Aorta (tissue), 5 donors: ENCODE measurements at places on chromosomes 6 and 20.

GRCh38 chr6:17691925-17692538, 14.7 kb downstream of the NUP153 start:
- H3K27me3 ChIP-seq: no peaks in the 10 kb centered on the region
- H3K27ac ChIP-seq: no peak overlapping the region
- no peak overlapping the region for H3K4me3 ChIP-seq
- H3K4me1 ChIP-seq: no peaks in the 10 kb centered on the region

GRCh38 chr6:41684311-41685180, 46.3 kb downstream of the MDFI start:
- H3K27me3 ChIP-seq: no peaks in the 10 kb centered on the region
- H3K4me1 ChIP-seq: no peaks in the 10 kb centered on the region
- H3K4me3 ChIP-seq: no peak overlapping the region
- peaks cover 4% of the 10 kb centered on the region for H3K36me3 ChIP-seq
- H3K27ac ChIP-seq: no peak overlapping the region
- peak; percentile 66 for DNase-seq

GRCh38 chr6:139600343-139600742, 225.9 kb upstream of the CITED2 start:
- no peaks in the 10 kb centered on the region for H3K27me3 ChIP-seq
- H3K4me1 ChIP-seq: no peaks in the 10 kb centered on the region
- H3K36me3 ChIP-seq: no peaks in the 10 kb centered on the region

DNA sequence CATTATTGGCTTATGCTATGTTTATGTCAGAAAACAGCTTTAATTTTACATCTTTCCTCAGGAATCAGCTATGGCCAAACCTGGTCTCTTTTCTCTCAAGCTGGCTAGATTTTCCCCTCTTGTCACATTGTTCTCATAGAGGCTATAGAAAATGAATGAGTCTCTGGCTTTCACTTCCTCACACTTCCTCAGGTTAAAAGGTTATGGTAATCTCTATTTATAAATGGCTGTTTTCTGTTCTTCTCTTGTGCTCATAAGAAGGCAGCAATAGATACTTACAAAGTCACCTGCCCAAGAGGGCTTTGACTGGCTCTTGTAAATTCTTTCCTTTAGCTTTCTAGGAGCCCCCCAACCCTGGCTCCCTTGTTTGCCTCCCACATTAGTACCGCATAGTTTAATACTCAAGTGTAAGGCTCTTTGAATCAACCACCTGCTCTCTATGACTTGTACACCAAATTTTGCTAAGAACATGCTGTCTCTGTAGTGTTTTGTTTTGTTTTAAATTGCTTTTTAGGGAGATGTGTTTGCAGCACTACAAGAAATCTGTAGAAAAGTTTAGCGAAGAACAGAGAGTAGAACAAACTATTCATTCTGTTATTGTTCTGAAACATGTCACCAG, 897.4 kb upstream of the CITED2 start:
- H3K27ac ChIP-seq: no peak overlapping the region
- no peaks in the 10 kb centered on the region for H3K36me3 ChIP-seq
- no peaks in the 10 kb centered on the region for H3K27me3 ChIP-seq
- no peak overlapping the region for H3K4me3 ChIP-seq
- no peak for DNase-seq
- H3K4me1 ChIP-seq: no peaks in the 10 kb centered on the region

DNA sequence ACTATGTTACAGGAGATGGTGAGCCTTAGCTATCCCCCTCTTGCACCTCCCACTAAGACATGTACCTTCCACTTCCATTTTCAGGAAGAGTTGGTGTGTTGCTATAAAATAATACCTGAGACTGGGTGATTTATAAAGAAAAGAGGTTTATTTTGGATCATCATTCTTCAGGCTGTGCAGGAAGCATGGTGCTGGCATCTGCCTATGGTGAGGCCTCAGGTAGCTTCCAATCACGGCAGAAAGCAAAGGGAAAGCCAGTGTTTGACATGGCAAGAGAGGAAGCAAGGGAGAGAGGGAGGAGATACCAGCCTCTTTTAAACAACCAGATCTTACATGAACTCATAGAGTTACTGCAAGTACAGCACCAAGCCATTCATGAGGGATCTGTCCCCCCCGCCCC, 32.2 kb downstream of the GSS start:
- DNase-seq: no peak
- peaks cover 2% of the 10 kb centered on the region for H3K4me1 ChIP-seq
- no peak overlapping the region for H3K4me3 ChIP-seq
- H3K36me3 ChIP-seq: peaks cover 10% of the 10 kb centered on the region
- no peaks in the 10 kb centered on the region for H3K27me3 ChIP-seq
- no peak overlapping the region for H3K27ac ChIP-seq

DNA sequence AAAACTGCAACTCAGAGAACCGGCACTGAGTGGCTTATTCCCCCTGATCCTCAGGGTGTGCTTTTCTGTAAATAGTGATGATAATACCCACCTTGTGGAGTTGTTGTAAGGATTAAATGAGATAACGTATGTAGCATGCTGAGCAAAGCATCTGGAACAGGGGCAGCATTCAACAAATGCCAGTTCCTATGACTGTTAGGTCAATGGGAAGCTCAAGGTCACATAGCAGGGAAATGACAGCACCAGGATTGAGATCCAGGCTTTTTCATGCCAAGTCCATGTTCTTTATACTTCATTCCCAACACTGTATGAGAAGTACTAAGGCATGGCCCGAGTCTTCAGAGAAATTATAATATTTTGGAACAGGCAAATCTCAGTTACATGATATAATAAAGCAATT, 5.1 kb downstream of the RCAN2 start:
- no peak overlapping the region for H3K27ac ChIP-seq
- H3K36me3 ChIP-seq: peaks cover 5% of the 10 kb centered on the region
- H3K27me3 ChIP-seq: no peaks in the 10 kb centered on the region
- H3K4me1 ChIP-seq: peaks cover 21% of the 10 kb centered on the region
- DNase-seq: no peak
- H3K4me3 ChIP-seq: no peak overlapping the region

GRCh38 chr20:38866265-38867061, 59.8 kb upstream of the FAM83D start:
- no peak overlapping the region for H3K27ac ChIP-seq
- H3K4me3 ChIP-seq: no peak overlapping the region

DNA sequence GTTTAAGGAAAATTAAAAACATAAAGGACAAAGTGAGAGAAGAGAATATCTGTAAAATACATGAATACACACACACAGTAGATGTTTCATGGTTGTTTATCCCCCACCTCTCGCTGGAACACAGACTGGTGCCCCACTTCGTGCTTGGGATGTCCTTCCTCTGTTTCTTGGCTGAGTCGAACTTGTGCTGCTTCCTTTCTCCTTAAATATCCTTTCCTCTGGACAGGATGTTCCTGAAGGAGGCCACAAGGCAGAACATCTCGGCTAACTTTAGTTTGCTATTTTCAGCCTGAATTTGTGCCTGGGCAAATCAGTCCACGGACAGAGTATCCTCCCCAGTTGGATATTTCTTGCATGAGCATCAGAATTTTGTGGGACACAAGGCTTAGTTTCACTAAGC, 54.7 kb upstream of the ZMYND8 start:
- no peaks in the 10 kb centered on the region for H3K4me1 ChIP-seq
- DNase-seq: no peak
- H3K36me3 ChIP-seq: no peaks in the 10 kb centered on the region
- H3K27me3 ChIP-seq: no peaks in the 10 kb centered on the region

- H3K36me3 ChIP-seq: no peaks in the 10 kb centered on the region
- no peak overlapping the region for H3K4me3 ChIP-seq
- H3K4me1 ChIP-seq: peaks cover 4% of the 10 kb centered on the region
- peaks cover 1% of the 10 kb centered on the region for H3K27me3 ChIP-seq
- no peak for DNase-seq
These were observed 24.1 kb downstream of the AFDN start for GRCh38 chr6:167850782-167851181.

DNA sequence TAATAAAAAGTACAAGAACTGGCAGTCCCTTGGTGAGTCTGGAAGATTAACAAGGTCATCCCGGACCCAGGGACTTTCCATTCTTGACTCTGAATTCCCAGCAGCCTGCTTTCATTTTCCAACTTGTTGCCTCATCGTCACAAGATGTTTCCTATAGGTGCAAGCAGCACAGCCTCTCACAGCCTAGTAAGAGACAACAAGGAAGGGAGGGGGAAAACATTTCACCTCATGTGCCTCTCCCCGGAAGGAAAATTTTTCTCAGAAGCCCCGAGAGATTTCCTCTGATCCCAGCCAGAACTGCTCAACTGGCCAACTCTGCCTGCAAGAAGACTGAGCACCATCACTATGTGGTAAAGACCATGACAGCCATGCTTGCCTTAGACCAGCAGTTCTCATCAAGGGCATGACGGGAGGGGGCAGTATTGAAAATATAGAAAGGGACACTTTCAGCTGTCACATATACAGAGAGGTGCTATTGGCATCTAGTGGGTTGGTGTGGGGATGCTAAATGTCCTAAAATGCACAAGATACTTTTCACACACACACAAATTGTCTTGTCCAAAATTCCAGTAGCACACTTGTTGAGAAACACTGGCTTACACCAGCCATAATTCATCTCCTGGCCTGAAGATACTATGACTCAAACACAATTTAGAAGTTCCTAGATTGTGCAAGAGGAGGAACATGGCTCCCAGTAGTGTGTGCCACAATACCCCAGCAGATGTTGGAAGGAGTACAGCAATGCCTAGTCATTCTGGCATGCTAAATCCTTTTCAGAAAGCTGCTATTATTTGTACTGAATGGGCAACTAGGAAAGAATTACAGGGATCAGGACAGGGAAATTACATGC, 10.8 kb upstream of the WTAP start:
- H3K27ac ChIP-seq: peak overlapping the region; percentile 87
- no peaks in the 10 kb centered on the region for H3K36me3 ChIP-seq
- H3K27me3 ChIP-seq: no peaks in the 10 kb centered on the region
- DNase-seq: peak; percentile 63

GRCh38 chr6:53056273-53056672, 8.9 kb upstream of the FBXO9 start:
- H3K4me3 ChIP-seq: no peak overlapping the region
- no peak for DNase-seq
- no peak overlapping the region for H3K27ac ChIP-seq
- peaks cover 14% of the 10 kb centered on the region for H3K4me1 ChIP-seq

GRCh38 chr6:105001906-105002305, 45.0 kb downstream of the LIN28B start:
- no peak overlapping the region for H3K4me3 ChIP-seq
- H3K4me1 ChIP-seq: no peaks in the 10 kb centered on the region
- H3K27ac ChIP-seq: no peak overlapping the region
- DNase-seq: no peak
- H3K27me3 ChIP-seq: no peaks in the 10 kb centered on the region
- H3K36me3 ChIP-seq: no peaks in the 10 kb centered on the region

DNA sequence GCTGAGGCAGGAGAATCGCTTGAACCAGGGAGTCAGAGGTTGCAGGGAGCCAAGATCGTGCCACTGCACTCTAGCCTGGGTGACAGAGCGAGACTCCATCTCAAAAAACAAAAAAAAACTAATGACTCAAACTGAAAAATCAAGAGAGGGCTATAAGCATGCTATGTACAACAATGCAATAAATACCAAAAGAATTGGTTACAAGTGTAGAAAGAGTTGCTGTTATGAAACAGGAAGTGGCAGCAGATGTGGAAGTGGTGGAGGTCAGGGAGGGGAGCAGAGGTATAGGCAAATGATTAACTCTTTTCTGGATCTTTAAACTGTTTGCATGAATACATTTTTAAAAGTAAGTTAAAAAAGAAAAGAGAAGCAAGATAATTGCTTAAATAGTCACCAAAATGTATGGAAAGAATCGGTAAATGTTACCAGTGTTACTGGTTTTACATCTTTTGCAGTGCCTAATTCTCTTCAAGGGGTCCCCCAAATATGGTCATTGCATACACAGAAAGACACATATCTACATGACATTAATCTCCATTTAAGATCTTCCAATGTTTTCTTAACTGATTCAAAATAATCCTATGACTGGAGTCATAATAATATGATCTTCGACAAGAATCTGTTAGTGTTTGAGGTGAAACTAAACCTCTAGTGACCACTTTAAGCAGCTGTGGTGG, 15.0 kb downstream of the CALHM6 start:
- no peaks in the 10 kb centered on the region for H3K27me3 ChIP-seq
- H3K27ac ChIP-seq: no peak overlapping the region
- no peak for DNase-seq
- no peaks in the 10 kb centered on the region for H3K36me3 ChIP-seq
- H3K4me3 ChIP-seq: no peak overlapping the region

DNA sequence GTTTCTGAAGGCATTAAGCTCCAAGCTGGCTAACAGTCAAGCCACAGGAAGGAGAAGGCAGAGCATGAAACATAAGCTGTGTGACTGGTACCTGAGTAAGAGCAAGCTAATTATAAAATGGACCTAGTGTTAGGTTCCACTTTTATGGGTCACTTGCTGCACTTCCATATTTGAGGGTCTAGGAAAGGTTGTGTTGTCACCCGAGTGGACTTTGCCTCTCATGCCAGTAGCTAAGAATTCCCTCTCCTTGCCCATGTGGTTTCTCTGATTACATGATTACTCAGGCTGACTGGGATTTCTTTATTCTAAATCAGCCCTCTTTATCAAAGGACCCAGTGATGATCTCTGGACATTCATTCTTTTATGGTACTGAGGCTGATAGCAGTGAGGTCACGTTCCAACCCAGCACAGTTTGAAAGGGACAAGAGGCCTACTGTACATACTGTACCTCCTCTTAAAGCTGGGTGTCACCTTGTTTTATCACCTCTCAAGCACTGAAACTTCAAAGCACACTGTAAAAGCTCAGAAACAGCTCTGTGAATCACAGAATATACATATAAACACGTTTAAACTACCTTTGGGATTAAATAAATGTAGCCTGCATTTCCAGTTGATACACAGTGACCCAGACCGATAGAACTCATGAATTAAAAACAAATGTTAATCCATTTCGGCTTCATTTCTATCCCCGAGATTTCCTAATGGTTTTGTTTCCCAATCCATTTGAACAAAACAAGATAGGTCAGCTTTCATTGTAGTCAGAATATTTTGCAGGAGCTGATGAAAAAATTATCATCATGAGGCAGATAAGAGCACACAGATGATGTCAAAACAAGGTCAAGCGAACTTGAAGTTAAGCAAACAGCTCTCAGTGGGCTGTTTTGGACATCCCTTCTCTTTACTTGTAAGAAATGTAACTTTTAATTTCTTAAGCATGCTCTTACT, 96.5 kb downstream of the ALDH8A1 start:
- DNase-seq: no peak
- H3K27me3 ChIP-seq: no peaks in the 10 kb centered on the region
- H3K27ac ChIP-seq: no peak overlapping the region
- H3K36me3 ChIP-seq: no peaks in the 10 kb centered on the region

GRCh38 chr20:31484001-31484400, 8.9 kb downstream of the REM1 start:
- no peaks in the 10 kb centered on the region for H3K4me1 ChIP-seq
- H3K36me3 ChIP-seq: no peaks in the 10 kb centered on the region
- no peak overlapping the region for H3K27ac ChIP-seq
- DNase-seq: peak; percentile 82
- no peak overlapping the region for H3K4me3 ChIP-seq

DNA sequence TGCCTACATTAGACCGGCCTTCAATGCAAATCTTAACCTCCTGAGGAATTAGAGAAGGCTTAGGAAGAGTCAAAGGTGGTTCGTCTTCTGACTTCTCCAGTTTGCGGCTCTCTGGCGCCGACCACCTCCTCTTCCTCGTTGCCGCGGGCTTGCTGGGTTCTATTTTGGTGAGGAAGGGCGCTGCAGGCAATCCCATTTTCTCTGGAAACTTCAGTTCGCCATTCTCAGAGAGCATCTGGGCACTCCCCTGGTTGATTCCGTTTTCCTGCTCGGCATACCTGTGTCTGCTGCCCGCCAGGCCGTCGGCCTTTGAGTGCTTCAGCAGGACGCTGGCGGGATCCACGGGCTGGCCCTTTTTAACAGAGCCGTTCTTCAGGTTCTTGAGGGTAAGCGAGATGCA, 67.9 kb downstream of the GMPR start:
- H3K27me3 ChIP-seq: no peaks in the 10 kb centered on the region
- no peak overlapping the region for H3K4me3 ChIP-seq
